HT-29 (cell line): ENCODE measurements at places on chromosomes 2 and 18.

DNA sequence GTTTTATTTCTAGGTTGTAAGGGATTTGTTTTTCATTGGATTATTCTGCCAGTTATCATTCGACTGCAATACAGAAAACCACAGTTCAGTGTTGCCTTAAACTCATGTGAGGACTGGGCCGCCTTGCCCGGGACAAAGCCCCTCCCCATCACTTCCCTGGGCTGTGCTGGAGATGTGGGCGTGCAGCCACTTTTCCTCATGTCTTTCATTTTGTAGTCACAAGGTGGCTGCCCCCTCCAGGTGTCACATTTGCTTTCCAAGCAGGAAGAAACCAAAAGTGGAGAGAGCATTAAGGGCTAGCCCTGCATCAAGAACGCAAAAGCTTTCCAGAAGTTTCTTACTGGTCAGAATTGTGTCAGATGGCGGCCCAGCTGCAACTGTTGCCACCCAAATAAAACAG lies 492.5 kb upstream of the ID2 start:
- peak; percentile 24 for DNase-seq

GRCh38 chr2:238703436-238703835 lies 144.4 kb upstream of the TWIST2 start:
- DNase-seq, result no peak

DNA sequence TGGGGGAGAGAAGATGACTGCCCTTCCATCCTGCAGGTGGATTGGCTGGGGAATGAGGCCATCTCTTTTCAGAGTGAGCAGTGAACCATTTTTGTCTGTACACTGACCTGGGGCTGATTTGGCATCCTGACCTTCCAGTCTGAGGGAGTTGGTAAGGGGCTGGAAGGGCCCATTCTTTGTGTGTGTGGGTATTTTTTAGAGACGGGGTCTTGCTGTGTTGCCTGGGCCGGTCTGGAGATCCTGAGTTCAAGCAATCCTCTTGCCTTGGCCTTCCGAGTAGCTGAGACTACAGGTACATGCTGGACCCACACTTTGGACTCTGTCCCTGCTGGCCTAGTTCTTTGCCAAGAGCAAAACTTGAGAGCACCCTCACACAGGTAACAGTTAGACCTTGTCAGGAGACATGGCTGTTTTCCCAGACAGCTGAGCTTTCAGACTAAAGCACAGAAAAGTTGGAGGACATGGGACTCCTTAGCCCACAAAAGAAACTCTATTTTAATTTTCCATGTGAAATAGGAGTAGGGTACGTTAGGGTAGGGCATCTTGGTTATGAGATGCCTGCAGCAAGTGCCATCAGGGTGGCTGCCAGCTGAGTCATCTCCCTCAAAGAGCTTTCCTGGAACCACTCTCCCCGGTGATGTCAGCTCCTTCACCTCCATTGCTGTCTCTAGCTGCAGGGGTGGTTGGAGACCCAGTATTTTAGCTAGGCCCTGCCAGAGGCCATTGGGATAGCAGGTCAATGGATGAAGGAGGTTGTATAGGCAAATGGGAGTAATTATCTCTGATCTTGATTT lies 60.7 kb downstream of the DGKD start:
- DNase-seq, result no peak

DNA sequence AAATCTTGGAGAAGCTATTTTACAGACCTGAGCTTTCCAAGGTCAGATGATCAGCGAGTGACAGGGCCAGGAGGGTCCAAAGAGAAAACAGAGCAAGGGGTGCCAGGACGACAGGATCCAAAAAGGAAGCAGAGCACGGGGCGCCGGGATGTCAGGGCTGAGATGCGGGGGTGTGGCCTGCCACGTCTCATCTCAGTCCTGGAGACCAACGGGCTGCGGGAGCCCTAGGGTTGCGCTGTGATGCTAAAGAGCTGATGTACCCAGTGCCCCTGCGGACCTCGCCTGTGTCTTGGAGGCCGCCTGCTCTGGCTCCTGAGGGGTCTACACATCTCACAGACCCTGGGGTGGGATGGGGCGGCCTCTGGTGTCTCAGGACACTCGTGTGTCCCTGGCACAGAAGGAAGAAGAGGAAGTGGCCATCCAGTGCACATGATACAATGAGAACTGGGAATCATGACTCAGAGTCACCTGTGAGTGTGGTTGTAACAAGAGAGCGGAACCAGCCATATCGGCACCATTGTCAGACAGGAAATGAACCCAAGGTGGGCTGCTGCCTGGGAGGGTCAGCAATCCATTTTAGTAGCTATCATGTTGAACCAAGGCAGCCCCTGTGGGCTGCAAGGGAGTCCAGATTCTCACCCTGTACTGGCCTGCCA lies 97.8 kb downstream of the MYT1L start:
- DNase-seq, result no peak

DNA sequence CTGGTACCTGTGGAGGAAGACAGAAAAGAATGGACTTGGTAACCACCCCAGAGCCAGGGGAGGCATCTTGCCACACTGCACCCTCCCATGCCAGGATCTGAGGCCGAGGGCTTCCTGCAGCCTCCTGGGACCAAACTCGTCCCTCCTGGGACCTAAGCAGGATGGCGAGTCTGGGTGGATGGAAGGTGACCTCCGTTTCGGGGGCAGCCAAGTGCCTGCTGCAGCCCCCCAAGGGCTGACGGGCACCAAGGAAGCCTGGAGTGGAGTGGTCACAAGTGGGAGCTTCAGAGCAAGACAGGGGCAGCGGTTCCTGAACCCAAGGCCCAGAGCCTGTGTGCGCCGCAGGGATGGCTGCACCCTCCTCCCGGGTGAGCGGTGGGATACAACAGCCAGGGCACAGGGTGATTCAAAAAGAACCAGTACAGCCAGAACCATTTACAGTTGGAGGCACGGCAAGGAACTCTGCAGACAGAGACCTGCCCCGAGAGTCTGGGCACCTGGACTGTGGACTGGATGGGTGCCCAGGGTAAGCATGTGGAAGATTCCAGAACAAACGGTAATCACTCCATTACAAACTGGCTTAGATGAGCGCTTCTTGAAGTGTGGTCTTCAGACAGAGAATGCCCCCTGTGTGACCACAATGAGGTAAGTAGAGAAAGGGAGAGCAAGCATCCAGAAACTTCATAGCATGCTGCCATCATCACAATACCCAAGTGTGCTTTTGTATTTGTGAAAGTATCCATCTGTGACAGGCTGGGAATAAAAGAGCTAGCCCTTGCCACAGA lies 12.1 kb downstream of the HS1BP3 start:
- no peak for DNase-seq
